ENCODE measurements at places on chromosomes 5 and 9.

DNA sequence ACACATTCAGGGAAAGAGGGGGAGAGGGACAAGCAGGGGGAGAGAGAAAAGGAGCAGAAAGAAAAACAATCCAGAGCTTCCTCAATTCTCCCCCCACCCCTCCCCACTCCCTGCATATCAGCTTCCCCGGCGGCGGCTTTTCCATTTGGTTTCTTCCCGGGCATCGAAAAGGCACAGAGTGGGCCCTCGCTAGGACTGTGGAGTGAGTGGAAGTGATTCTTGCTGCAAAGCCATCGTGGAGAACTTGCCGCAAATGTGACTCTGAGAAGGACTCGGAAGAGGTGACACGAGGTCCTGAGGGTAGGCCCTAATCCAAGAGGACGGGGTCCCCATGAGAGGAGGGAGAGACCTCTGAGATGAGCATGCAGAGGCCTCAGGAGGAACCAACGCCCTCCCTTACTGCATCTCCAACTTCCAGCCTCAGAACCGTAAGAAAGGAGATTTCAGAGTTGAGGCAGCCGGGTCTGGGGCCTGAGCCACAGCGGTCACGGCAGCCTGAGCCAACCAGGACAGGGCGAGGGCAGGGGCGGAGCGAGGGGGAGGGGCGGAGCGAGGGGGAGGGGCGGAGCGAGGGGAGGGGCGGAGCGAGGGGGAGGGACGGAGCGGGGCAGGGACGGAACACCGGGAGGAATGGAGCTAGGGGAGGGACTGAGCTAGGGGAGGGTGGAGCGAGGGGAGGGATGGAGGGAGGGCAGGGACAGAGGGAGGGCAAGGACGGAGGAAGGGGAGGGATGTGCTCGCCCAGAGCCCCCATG is 21.2 kb upstream of the SARDH start:
- DNase-seq, result no peak

GRCh38 chr5:169303119-169303515 is 2.2 kb upstream of the SLIT3 start:
- no peak for DNase-seq

- DNase-seq, result no peak
Measured at GRCh38 chr9:90830977-90831376, 29.4 kb downstream of the SYK start.

DNA sequence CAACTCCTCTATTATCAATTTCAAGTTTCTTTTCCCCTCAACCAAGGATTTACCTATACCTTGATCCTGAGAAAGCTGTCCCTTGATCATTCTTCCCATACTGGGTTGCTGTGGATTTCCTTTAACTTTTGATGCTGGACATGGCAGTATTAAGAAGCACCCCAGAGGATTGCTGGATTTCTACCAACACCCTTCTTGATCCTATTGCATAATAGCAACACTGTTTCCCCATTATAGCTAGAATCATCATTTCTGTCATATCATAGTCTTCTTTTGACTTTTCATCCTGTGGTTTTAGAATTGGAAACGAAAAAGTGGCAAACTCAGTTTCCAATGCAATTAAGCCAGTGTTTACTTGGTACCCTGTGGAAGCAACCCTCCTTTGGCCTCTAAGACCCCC is 154.9 kb downstream of the ARRDC3 start:
- DNase-seq, result no peak

DNA sequence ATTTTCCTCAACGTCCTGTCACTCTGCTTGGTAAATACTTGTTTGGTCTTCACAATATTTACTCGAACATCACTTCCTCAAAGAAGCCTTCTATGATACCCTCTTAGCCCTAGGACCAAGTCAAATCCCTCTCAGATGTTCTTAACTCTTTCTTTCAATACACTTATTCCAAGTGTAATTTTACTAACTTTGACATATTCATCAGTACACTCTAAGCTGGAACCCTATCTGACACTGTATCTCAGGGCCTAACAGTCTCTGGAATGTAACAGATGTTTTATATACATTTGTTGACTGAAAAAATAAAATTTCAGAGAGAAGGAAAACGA is 19.6 kb downstream of the SIL1 start:
- no peak for DNase-seq
